T47D (cell line): ENCODE measurements at places on chromosomes 12 and 14.
A peak's percentile ranks its signal among the peaks of the same experiment; 100 is the strongest.

DNA sequence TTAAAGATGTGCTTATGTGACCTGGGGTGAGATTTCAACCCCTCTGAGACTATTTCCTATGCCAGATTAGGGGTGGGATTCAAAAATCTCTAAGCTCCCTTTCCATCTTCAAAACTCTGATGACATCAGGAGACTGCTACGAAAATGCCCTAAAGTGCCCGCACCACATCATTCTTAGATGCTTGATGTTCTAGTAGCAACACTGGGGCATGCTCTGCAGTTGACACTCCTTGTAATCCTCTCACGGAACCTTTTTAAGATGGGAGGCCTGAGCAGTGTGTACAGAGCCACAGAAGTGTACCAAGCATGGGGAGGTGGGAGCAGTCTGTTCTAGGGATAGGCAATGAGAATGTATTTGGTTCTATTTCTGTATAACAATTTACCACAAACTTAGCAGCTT, 12.2 kb downstream of the FOS start:
- no peak for DNase-seq

- DNase-seq: no peak
Observed at GRCh38 chr14:90368946-90369721, 27.7 kb upstream of the CALM1 start.

GRCh38 chr14:87434680-87435079, 558.3 kb downstream of the GALC start:
- no peak for DNase-seq

- no peak for DNase-seq
Observed at GRCh38 chr12:101732318-101732717, 6.9 kb downstream of the SYCP3 start.

GRCh38 chr12:96623656-96624217, 134.4 kb downstream of the CFAP54 start:
- DNase-seq: no peak

GRCh38 chr12:131459773-131460365, 251.0 kb upstream of the SFSWAP start:
- no peak for DNase-seq

DNA sequence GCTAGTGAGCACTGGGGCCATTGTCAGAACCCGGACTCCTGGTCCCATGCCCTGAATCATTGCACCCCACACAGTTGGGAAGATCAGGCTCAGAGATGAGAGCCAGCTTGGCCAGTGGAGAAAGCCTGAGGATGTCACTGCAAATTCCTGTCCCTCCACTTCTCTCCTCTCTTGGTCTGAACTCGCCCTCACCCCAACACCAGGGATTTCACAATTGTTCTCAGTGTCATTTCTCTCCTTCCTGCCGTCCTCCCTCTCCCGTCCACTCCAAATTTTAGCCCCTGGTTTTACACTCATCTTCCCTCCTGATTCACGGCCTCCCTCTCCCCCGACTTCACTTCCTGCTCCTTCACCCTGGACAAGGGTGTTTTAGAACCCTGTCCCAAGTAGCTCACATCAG, 11.1 kb downstream of the KRT75 start:
- peak; percentile 33 for DNase-seq

DNA sequence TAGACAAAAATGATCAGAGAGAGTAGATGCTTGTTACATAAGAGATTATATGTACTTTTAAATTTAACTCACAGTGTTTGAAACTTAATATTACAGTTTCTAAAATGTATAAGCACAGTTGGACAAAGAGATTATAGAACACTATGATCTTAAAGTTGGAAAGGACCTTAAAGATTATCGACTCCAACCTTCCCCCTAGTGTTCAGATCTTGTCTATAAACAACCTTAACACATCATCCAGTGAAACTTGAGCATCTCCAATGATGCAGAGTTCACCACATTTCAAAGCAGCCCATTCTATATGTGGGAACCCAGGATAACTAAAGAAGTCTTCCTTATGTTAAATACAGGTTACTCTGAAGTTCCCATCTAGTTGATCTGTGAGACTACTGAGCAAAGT, 480.8 kb downstream of the RMST start:
- DNase-seq: no peak

- DNase-seq: no peak
Observed at GRCh38 chr14:32382704-32383103, 53.6 kb downstream of the AKAP6 start.

- no peak for DNase-seq
Observed at GRCh38 chr14:41785696-41786095, 179.0 kb downstream of the LRFN5 start.

DNA sequence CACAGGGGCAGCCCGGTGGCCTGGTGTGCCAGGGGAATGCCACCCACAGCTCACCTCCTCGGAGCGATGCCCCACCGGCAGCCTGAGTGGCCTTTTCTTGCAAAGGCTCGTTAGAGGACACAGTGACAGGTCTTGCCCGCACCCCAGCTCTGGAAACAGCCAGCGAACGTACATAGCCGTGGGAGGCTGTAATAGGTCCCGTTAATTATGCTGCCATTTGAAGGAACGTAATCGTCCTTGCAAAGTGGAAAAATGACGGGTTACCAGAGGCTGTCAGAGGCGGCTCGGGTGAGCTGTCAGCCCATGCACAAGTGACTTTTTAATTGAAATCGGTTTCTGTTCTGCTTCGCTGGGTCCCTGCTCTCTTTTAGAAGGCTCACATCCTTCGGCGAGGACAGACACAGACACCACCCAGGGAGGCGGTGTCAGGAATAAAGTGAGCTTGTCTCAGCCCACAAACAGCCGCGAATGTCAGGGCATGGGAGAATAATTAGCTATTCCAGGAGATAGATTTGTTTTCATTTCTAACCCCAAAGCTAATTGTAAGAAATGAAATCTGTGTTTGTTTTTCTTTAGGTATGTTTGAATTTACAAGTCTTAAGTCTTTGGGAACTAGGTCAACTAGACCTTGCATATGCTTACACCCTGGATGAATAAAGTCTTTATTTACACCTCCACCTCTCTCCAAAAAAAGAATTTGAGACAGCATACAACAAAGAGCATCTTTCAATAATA, 77.2 kb upstream of the RFLNA start:
- peak; percentile 82 for DNase-seq

DNA sequence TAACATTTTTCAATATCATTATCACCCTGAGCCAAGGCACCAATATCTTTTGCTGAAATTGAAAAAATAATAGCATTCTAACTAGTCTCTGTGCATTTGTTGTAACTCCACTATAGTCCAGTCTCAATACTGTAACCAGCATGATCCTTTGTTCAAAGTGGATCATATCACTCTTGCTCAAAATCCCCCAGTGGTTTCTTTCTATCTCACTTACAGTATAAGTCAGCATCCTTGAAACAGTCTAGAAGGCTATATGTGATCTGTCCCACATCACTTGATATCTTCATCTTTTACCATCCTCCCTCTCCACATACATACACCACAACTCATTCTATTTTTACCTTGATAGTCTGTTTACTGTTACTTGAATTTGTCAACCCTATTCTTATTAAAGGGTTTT, 435.7 kb downstream of the CCER1 start:
- DNase-seq: no peak

DNA sequence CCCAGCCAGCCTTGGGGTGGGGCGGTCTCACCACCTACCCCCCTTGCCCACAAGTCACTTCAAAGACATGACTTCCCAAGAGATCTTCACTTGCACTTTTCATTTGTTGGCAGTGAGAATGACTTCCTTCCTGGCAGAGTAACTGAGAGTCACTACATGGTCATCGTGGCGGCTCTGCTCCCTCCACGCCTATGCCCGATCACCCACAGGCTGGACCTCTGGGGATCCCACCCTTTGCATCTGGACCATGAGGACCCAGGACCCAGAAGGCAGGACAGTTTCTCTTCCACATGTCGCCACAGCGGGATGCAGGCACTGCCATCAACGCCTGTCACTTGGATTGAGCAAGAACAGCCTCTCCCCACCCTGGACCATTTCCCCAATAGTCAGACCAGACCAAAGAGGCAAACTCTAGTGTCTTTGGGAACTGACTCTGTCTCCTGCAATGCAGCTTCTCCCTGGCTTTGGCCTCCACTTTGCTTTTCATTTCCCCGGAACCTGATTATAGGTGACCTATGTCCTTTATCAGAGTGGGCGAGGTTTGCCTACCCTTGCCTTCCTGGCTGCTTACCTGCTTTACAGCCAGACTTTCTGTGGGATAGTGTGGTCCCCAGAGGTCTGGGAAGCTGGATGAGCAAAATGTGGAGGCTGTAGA, 3.6 kb downstream of the VDR start:
- DNase-seq: no peak

- no peak for DNase-seq
Observed at GRCh38 chr12:28578361-28578760, 388.1 kb downstream of the CCDC91 start.

GRCh38 chr12:62767946-62768345, 167.0 kb downstream of the PPM1H start:
- DNase-seq: no peak

GRCh38 chr14:90256354-90257131, at the start of gene PSMC1:
TSS of gene PSMC1 (plus strand) at chr14:90256553. CDS start at chr14:90256598, 45 bp downstream.
- peak; percentile 85 for DNase-seq

DNA sequence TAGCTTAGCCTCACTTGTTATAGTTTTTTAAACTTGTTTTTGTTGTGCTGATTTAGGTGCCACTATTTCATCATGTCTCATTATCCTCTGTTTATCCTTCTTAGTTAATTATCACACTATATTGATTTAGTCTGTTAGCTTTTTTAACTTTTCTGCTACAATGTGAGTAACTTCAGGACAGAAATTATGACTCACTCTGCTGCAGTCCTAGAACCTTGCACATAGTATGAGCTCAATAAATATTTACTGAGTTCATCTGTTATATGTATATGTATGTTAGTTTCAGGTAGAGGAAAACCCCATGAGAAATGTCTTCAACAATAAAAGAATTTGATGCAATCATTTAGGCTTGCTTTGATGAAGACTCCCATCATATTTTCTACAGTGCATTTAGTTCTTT, 224.3 kb upstream of the NAV3 start:
- no peak for DNase-seq

- DNase-seq: no peak
Observed at GRCh38 chr12:7160183-7160582, 29.3 kb upstream of the PEX5 start.

GRCh38 chr12:62922539-62922938, 12.4 kb downstream of the PPM1H start:
- no peak for DNase-seq

DNA sequence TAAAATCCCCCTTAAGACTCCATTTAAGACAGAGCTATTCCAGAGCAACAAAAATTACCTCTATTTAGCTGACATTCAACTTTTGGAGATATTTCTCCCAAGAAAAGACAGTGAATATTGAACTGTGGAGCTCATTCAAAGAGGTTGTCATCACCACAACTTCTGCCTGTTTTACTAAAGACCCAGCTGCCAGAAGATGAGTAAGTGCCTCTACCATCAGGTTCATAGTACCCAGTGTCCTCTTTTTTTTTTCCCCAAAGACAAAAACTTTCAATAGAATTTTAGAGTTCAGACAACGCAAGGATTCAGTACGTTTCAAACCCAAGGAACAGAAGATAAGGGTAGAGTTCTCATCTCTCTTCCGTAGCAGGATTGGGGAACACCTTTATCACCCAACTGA, 461.3 kb downstream of the BCAT1 start:
- DNase-seq: no peak

GRCh38 chr12:115957686-115958290, 319.7 kb downstream of the MED13L start:
- no peak for DNase-seq

DNA sequence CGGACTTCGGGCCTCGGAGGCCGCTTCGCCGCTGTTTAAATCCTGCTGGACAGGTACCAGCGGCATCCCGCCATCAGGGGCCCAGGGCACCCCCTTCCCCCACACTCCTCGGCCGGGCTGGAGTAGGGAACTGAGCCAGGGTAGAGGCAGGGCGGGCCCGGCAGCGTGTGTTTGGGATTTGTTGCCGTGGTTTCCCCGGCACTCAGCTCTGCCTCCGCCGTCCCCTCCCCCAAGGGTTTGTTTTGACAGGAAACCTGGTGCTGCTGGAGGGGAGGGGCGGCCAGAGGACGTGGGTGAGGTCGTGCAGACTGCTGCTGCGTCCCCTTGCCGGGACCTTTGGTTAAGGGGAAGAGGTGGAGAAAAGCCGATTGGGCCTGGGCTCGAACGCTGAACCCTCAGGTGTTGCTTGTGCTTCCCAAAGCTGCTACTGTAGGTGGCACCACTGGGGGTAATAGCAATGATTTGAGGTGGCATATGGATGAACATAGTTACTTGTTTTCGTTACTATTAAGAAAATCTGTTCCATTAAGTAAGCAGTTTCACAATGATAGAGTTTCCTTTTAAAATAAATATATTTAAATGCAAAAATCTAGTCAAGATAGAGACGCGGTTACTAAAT, 778 bp downstream of the TCP11L2 start:
- peak; percentile 67 for DNase-seq

- peak; percentile 38 for DNase-seq
Observed at GRCh38 chr14:37707716-37708115, 112.3 kb downstream of the TTC6 start.

- no peak for DNase-seq
Observed at GRCh38 chr12:20262119-20262518, 106.2 kb upstream of the PDE3A start.

GRCh38 chr14:93089521-93090269, 26.0 kb downstream of the ITPK1 start:
- DNase-seq: no peak

GRCh38 chr12:80936642-80937390, 918 bp downstream of the LIN7A start:
- DNase-seq: peak; percentile 60

DNA sequence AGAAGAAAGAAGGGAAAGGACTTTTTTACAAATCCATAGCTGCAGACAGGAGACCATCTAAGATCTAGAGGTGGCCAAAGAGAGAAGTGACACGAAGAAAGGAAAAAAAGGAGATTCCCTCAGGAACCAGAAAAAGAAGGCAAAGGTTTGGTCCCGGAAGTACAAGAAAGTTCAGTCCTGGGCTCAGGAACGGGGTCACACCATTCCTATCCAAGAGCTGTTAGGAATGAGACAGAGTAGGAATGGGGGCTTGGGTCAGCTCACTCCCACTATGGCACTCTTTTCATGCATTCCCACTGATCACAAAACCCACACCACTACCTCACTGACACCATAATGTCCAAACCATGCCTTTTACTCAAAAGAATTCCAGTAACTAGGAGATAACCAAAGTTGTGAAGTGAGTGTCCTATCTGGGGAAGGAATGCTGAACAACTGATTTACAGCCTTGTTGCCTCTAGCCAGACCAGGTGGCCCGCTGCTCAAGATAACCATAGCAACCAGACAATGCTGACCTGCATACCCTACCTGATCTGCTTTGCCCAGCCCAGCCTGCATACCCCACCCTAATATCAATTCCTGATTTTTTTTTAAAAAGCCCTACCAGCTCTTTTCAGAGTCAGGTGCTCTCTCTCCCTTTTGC, 8.4 kb downstream of the PPP2R3C start:
- no peak for DNase-seq

- peak; percentile 13 for DNase-seq
Observed at GRCh38 chr14:76576047-76576741, 185.1 kb upstream of the VASH1 start.

GRCh38 chr12:92927436-92928281, 1.4 kb downstream of the EEA1 start:
- no peak for DNase-seq

DNA sequence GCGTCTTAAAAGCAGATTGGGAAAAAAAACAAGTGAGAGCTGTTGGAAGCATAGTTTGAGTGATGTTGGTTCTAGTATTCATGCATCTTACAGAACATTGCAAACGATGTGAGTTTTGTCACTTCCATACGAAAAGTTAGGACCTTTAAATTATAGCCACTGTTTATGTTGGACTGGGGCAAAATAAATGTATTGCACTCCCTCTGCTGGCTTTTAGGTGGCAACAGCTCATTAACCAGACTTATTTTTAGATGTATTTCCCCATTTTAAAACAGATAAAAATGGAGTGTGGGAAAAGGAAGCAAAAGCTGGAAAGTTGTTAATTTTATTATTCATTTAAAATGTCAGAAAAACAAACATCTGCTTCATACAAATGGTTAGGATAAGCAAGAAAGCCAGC, 111.9 kb downstream of the LGR5 start:
- peak; percentile 24 for DNase-seq
